T-helper 2 cell treated with Interferon-gamma antibody and Interleukin-4, amounts not matched to agents 5 μg/mL and 100 μg/mL, for 36 hours (primary cell): ENCODE measurements at places on chromosomes 12 and 14.
A peak's percentile ranks its signal among the peaks of the same experiment; 100 is the strongest.

GRCh38 chr12:77995436-77996167 lies 164.9 kb downstream of the NAV3 start:
- DNase-seq: no peak

- DNase-seq: no peak
Measured at GRCh38 chr12:10101042-10101579, 2.3 kb upstream of the CLEC1A start.

DNA sequence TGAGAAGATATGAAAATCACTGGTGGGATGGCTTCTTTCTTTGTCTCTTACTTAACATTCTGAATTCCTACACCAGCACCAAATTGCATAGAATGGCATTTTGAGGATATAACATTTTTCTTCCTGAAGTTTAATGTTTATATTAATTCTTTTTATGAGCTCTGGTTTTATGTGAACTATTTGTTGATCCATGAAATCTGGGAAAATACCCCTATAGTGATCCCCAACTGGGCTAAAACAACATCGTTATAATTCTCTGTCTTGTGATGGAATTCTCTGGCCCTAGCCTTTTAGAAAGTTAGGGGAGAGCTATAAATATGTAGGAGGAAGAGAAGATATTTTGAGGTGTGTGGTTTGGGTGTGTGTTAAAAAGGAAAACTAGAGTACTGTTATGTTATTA lies 29.2 kb downstream of the PELI2 start:
- DNase-seq: no peak

DNA sequence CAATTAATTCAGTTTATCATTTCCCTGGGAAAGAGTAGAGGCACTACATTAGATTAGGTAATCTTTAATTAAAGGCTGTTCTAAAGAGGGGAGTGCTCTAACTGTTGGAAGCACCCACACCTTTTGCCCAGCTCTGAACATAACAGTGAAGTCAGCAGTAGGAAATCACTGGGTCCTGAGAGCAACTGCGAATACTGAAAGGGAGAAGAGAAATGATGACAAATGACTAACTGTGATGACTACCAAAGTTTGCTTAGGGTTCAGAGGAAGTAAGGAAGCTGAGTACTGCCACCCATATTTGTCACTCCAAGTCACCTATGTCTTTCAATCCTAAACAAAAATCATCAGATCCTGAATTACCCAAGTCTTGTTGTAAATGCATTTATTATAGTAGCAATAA lies 140.6 kb downstream of the EPS8 start:
- DNase-seq: no peak

GRCh38 chr12:5511644-5512600 lies 80.0 kb downstream of the NTF3 start:
- DNase-seq: no peak

- no peak for DNase-seq
Measured at GRCh38 chr12:1820191-1820895, at the start of gene LRTM2. Gene LRTM2 (plus strand): TSS chr12:1820565. CDS start chr12:1828149, 7,584 bp downstream.

GRCh38 chr14:99072956-99073355 lies 199.0 kb downstream of the BCL11B start:
- DNase-seq: no peak

- DNase-seq: no peak
Measured at GRCh38 chr12:6086316-6086715, 38.2 kb downstream of the VWF start.

DNA sequence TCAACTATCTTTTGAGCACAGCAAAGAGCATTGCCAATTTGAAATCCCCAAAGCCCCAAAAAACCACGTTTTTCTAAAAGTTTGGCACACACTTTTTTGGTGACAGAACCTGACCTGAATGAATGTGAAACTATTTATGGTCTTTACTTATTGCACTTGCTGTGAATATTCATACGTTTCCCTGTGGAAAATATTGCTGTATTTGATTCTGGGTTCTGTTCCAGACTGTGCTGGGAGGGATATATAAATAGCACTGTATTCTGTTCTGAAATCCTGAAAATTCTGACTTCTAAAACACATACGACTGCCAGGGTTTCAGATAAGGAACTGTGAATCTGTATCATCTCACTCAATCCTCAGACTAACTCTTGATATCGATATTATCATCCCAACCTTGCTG lies 35.1 kb downstream of the NR1H4 start:
- no peak for DNase-seq

GRCh38 chr12:127144770-127145169 lies 1122.2 kb upstream of the TMEM132C start:
- DNase-seq: no peak

- DNase-seq: no peak
Measured at GRCh38 chr14:91519239-91520036, 9.3 kb upstream of the PPP4R3A start.

DNA sequence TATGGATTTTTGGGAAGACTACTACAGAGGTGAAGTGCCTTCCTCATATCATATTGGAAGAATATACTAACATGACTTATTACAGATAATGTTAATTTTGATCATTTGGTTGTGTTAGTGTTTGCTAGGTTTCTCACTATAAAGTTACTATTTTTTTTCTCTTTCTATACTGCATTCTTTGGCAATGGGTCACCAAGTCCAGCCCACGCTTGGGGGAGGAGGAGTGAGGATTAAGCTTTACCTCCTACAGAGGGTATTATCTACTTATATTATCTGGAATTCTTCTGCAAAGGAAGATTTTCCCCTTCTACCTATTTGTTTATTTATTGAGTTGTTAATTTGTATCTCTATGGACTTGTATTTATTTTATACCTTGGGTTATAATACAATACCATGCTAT lies 31.5 kb downstream of the SCN8A start:
- DNase-seq: no peak

DNA sequence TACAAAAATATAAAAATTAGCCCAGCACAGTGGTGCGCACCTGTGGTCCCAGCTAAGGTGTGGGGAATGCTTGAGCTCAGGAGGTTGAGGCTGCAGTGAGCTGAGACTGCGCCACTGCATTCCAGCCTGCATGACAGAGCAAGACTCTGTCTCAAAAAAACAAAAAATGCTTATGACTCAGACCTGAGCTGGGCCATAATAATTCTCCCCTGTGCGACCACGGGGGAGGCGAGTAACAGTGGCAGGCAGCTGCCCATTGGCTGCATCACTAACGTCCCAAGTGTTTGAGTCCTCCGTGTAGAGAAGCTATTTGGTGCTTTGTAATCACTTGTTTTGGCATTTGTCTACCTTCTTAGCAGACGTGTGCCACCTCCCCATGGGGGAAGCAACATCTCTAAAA lies 24.9 kb downstream of the PSMC1 start:
- DNase-seq: no peak

- DNase-seq: peak; percentile 26
Measured at GRCh38 chr14:80996049-80996901, 40.9 kb downstream of the TSHR start.

DNA sequence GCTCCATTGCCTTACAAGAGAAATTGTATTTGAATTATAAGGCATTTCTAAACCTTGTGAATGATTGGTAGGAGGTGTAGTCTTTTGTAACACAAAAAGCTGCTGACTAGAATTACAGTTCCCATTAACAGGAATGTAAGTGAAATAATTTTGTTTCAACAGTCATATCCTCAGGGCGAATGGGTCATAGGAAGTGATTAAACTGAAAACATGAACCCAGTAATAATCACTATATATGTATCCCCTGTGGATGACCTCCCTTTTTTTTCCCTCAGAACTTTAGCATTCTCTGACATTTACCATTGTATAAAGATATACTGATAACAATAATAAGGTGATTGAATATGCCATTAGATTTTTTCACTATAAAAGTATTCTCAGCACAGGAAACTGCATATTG lies 312.3 kb downstream of the ATP23 start:
- no peak for DNase-seq

DNA sequence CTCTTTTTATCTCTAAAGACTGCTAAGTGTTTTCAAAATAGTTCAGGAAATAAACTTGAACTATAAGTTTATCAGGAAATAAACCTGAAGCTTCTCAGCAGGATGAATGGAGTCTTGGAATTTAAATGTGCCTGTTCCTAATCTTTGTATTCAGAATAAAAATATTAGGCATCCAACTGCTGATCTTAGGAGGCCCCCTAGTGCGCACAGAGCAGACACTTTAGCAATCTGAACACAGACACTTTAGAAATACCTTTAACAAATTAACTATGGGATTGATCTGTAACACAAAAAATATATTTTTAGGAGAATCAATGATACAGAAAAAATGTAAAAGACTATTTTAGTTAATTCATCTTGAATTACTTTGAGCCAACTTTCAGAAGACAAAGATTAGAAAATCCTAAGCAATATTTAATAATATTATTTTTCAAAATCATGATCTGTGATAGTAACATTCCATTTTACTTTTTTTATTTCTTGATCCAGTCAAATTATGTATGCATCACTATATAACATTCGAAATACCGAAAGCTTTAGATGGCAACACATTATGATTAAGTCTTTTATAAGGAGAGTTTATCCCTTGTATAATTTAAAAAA lies 80.9 kb downstream of the SLC41A2 start:
- no peak for DNase-seq

- no peak for DNase-seq
Measured at GRCh38 chr12:41910578-41911320, 233.9 kb downstream of the GXYLT1 start.

DNA sequence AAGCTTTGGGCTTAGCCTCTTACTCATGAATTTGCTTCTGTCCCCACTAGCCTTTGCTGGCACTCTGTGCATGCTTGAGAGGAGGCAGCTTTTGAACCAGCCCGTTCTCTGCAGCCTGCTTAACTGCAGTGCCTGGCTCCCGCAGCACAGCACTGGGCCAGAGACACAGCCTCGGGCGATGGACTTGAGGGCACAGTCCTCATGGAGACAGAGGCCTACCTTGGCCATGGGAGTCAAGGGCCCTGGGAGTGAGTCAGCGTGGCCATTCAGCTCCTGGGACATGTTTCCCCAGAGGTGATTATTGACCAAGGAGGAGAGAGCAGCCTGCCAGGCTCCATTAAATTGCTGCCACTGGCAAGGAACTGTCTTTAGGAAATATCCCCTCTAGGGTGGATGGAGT lies 93.5 kb downstream of the SMOC1 start:
- no peak for DNase-seq
